Peyer's patch (tissue), 4 donors: ENCODE measurements at places on chromosomes 6 and 20. TPM values are rescaled to one million over a fixed set of nuclear protein-coding genes. Genes with fewer than 3 reads are reported as not detected.

GRCh38 chr6:40671694-40672050 is 84.5 kb upstream of the LRFN2 start:
- DNase-seq: no peak

- peak; percentile 65 for DNase-seq
These were observed 3.5 kb downstream of the PIGT start for GRCh38 chr20:45419188-45420091.

DNA sequence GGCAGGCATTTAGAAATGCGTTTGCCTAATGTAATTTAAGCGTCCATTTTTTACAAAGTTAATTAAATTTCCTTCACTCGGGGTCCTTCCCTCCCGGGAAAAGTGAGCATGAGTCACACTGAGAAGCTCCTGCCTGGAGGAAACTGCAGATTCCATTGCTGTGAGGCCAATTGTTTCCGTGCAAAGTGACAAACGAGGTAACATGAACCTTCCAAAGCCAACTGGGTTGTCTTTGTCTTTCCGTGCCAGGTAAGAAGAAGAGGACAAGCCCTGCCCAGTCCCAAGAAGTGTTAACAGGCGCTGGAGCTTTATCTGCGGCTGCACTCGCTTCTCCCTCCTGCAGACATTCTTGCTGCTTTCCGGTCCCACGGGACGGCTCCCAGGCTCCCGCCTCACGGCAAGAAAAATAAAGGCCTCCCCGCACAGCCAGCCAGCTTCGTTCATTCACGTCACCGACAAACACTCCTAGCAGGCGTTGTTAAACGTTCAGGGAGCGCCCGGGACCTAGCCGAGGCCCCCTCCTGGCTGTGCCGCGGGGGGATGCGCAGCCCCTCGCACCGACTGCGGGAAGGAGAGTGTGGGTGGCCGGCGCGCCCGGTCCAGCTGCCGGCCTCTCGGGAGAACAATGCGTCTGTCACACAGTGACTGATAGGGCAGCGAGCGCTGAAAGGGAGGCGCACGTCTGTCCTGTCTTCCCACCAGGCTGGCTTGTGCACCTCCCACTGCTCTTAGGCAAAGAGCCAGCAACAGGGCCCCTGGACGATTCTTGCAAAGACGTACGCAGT is 61.5 kb upstream of the HDDC2 start:
- DNase-seq: no peak

DNA sequence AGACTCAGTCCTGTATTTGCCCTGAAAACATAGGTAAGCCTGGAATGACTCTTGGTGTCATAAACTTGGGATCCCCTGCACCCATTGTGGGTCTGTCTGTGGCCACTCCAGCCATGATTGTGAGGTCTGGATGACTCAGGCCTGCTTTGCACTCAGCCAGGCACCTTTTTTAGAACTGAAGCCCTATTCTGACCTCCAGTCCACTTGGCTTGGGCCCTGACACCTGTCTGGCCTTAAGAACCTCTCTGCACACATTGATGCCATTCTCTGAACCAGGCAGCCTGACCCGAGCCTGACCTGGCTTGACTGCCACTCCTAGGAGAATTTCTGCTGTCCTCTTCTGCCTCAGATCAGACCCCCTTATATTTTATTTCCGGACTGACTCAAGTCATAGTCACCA is 383.7 kb downstream of the MAFB start:
- no peak for DNase-seq

Gene BCAS1
- 58.1 TPM for total RNA-seq
